ENCODE measurements at places on chromosomes 6 and 20.

- no peak for DNase-seq
Measured at GRCh38 chr6:36627801-36628246, 33.7 kb downstream of the SRSF3 start.

- DNase-seq: no peak
Measured at GRCh38 chr6:62980724-62981123, 230.5 kb upstream of the FKBP1C start.

DNA sequence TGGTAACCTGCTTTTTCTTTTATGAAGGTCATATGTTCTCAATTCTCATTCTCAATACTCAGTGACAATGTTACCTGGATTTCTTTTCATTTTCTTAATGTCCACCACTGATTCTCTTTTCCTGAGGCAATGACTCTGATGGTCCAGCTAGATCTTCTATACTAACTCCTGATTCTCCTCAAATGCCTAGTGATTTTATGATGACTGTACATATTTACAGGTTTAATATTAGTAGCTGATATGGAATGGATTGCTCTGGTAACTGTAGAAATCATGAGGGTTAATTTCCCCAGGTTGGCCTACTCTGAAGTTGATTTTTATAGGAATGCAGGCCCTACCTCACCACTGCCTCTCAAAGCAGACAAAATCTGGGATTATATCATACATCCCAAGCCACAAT is 308.6 kb upstream of the CNR1 start:
- no peak for DNase-seq

GRCh38 chr20:1660246-1660645 is 2.7 kb upstream of the SIRPG start:
- DNase-seq: no peak

All from HFF-Myc (cell line).